ENCODE measurements at places on chromosomes 13 and 19.

GRCh38 chr13:20090349-20090748 is 70.5 kb downstream of the GJA3 start:
- DNase-seq, result no peak

DNA sequence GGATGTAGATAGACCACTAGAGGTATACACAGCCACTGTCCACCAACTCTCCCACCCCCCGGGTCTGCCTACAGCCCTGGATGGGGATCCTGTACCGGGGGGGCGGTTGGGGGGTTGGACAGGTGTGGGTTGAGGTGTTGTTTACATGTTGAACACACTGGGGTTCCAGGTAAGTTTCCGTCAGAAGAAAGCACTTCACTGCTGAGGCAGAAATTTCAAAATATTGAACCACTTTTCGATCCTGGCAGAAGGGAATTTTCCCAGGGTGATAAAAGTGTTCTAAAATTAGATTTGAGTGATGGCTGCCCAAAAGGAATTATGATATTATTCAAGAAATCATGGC is 6.6 kb upstream of the CEACAM16 start:
- no peak for DNase-seq

DNA sequence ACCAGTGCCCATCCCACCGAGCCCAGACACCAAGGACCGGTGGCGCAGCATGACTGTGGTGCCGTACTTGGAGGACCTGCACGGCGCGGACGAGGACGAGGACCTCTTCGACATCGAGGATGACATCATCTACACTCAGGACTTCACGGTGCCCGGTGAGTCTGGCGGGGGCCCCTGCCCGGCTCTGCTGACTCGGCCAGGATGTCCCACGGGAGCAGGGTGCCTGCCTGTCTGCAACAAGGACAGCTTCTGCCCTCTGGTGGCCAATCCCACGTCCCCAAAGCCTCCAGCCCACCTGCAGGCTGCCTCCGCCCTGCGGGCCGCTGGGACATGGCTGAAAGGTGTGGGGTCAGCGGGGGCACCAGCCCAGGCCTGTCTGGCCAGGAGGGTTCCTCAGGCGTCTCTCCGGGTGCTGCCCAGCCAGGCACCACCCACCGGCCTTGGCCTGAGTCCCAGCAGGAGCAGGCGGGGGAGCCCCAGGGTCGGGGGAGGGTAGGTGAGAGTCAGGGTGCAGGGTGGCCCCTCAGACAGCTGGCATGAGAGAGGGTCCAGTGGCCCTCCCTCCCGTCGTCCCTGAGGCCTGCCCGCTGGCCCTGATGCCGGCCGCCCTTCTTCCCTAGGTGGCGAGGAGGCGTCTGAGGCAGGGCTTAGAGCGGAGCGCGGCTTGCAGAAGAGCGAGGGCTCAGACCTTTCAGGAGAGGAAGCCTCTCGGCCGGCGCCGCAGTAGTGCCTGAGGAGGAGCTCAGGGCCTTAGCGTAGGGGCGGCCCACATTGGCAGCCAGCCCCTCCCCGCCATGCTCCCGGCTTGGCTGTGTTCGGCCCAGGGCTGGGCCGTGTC is 14.6 kb downstream of the CBARP start:
- DNase-seq, result no peak

GRCh38 chr13:67713571-67713970 is 483.4 kb upstream of the PCDH9 start:
- DNase-seq, result no peak

DNA sequence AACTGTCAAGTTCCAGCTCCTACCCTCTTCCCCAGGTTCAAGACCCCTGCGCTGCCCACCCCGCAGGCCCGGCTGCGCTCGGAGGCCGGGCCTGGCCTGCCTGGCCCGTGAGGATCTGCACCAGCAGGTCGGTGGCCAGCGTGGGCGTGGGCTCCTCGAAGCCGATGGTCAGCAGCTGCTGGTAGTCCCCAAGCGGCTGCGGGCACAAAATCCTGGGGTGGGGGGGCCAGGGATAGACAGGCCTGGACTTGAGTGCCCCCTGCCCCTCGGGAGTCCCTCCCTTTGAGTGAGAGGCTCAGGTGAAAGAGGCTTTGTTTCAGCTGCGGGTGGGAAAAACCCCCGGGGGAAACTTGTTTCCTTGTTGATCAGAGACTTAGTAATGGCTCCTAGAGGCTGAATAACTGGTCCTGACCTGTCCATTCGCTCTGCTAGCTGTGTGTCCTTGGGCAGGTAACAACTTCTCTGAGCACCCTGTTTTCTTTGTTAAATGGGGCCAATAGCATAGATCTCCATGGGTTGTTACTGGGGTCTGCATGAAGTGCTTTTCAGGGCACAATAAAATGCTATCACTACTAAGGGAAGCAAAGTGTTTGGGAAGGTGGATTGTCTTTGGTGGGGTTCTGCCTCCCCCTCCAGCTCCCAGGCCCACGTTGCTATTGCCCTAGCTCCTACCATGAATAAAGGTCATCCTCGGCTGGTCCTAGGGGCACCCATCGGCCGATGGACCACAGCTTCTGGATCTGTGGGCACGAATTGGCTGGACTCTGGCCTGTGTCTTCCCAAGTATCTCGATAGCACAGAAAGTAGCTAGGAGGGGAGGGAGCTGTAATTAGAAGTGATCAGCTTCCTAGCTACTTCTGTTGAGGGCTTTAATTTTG is 3.5 kb downstream of the C19orf67 start:
- no peak for DNase-seq

- DNase-seq, result no peak
Observed at GRCh38 chr13:58620176-58620575, 988.6 kb downstream of the PCDH17 start.

DNA sequence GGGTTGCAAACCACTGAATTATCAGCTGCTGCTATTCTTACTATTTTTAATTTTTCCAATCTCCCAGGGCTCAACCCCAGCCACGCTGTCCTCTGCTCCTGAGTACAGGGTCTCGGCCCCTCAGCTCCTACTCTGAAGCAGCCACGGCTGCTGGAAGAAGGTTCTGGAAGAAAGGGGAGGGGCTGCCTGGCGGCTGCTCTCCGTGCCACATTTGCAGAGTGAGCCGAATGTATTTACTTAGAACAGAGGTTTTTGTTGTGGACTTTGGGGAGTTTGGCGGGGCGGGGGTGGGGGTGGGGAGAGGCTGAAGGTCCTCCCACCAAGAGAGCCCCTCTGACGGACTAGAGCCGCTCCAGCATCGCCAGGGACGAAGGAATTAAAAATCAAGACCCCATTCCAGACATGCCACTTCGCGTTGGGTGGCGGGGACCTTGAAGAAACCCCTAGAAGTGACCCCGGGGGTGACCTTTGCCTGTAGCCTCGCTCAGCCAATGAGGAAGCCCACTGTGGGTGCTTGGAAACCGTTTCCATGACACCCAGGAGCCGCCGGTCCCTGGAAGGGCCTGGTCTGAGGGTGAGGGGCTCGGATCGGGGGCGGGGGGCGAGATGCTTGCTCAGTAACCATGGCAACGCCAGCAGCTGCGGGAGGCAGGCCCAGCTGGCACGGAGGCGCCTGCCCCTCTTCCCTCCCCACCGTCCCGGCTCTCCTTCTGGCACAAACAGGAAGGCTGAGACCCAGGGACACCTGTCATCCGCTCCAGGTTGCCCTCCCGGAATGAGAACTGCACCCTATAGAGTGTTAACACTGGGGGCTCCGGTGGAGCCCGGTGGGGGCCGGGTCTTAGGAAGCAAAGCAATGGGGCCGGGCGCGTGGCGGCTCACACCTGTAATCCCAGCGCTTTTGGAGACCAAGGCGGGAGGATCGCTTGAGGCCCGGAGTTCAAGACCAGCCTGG is 54.2 kb upstream of the PTPRS start:
- DNase-seq, result no peak

- DNase-seq, result no peak
Observed at GRCh38 chr19:46296722-46297461, at the start of gene HIF3A. Gene HIF3A, plus strand, starts transcription at chr19:46297042. Its CDS starts 35 bp downstream, at chr19:46297077.

- no peak for DNase-seq
Observed at GRCh38 chr13:34901572-34901971, 40.5 kb upstream of the NBEA start.

GRCh38 chr19:15864824-15865223 is 33.0 kb downstream of the CYP4F2 start:
- no peak for DNase-seq

DNA sequence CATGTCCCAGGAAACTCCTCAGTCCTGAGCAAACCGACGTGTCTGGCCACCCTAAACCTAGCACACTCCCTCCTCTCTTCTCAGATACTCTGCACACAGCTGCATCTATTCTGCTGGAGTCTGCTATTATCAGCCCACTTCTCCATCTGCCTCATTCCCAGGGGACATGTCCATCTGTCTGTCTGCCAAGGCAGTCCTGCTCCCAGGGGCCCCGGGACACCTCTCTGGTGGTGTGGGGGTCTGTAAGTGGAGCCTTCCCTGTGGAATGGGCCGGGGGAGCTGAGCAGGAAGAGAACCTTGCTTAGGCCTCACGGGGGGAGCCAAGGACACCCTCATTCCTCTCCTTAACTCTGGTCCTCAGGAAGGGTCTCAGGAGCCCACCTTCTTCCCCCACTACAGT is 72.7 kb downstream of the ERICH6B start:
- no peak for DNase-seq

- no peak for DNase-seq
Observed at GRCh38 chr19:57310792-57311191, 9.5 kb upstream of the ZNF543 start.

- no peak for DNase-seq
Observed at GRCh38 chr13:96652506-96652905, 341.8 kb downstream of the OXGR1 start.

DNA sequence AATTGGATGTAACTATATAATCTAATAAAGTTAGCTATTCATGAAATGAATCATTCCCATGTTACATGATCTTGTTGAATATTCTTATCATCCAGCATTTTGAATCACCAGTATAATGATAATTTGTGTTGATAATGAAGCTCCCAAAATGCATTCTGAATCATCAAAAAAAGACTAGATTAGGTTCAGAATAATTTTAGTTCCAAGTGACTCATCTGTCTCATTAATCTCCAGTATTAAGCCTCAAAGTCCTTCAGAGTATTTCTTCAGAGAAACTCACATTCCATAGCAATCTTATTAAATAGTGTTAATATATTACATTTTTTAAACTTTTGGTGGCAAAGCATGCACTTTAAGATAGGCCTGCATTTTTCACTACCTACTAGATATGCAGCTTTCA is 207.5 kb downstream of the SLITRK5 start:
- DNase-seq, result no peak

DNA sequence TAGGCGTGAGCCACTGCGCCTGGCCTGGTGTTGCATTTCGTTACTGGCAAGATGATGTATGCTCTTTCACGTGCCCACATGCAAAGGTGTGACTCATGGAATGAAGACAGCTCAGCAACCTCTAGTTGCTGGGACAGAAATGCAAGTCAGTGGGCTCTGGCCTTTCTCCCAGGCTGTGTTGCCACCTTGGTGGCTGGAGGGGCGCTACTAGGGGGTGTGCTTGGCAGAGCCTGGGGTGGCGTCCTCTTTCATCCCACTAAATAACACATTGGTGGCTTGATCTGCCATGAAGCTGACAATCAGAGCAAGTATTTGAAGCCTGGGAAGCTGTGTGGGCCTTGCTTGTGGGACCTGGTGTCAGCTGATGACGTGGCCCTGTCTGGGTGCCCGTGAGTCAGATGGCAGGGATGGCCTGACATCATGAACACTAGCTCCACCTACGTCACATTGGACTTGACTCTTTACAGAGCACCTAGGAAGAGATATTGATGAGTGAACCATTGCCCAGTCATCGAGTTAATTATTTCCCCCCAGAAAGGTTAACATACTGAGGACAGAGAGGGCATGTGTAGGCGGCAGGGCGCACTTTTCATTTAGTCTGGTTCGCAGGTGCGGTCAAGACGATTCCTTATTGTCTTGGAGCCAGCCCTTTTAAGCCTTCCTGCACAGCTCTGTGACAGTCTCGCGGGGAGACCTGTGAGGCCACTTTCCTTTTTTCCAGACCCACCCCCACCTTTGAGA is 154.2 kb downstream of the TM9SF2 start:
- DNase-seq, result no peak

DNA sequence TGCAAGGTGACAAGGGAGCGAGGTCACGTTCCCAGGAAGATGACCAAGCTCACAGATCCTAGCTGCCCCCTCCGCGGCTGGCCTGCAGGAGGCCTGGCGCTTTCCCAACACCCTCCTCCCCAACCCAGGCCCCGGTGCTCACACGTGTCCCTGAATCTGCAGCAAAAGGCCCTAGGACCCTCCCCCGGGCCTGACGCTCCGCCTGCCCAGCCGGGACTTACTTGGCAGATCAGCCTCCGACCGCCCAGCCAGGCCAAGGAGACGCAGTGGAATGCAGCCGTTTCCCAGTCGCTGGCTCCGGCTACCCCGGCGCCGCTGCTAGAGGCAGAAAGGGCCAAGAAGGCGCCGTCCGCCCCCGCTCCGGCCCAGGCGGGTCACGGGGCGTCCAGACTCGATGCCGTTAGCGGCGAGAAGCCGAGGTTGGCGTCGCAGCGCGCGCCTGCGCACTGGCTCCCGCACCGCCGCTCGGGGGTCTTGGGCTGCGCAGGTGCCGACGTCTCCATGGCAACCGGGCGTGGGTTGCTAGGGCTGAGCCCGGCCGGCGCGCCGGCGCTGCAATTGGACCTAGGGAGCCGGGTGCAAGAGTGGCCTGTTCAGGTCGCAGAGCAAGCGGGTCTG is at the start of gene PNMA8A:
TSS of gene PNMA8A (minus strand) at position 448 of the 618 bp plus-strand sequence. CDS start 528 bp downstream, outside the sequence.
- no peak for DNase-seq

DNA sequence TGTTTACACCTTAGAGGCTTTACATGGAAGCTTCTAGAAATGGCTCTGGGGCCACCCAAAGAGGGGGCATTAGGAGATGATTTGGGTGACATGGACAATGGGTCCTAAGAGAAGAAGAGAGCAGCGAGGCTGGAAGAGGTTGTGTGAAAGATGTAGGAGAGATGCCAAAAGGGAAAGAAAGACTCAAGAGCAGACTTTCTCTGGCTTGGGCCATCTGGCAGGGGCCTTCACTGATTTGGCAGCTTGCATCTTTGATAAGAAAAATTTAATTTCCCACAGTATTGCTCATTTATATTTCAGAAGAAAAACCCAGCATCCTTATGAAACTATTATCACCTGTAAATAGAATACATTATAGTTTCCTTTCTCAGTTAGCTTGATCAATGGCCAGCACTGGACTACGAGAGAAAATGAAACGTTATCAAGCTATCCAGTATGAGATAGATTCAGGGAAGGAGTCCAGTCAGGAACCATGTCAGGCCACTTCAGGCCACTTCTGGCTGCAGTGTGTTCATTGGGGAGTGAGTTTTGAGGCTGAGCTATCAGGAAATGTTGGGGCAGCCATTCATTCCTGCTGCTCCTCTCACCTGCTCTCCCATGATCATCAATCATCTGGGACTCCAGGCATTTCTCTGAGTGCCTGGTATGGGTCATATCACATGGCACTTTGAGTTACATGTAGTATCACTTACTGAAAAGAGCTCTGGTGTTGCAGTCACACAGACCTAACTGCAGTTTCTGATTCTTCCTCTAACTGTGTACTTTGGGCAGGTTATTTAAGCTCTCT is 10.3 kb downstream of the SCEL start:
- DNase-seq, result no peak

- no peak for DNase-seq
Observed at GRCh38 chr19:35038623-35039512, 2.7 kb upstream of the HPN start.

GRCh38 chr13:98847780-98848179 is 95.3 kb upstream of the SLC15A1 start:
- no peak for DNase-seq

- no peak for DNase-seq
Observed at GRCh38 chr19:50410109-50410508, 8.6 kb upstream of the SPIB start.
